Stomach (tissue), 19 donors: ENCODE measurements at places on chromosomes 13 and 19. TPM values are rescaled to one million over a fixed set of nuclear protein-coding genes. Genes with fewer than 3 reads are reported as not detected.

Gene CEACAM16
- polyA plus RNA-seq: not detected

Gene ZNF136
- polyA plus RNA-seq: 3.4 TPM

Gene FUZ
- 17.6 TPM for polyA plus RNA-seq

Gene FFAR1
- polyA plus RNA-seq: not detected

Gene ATP7B
- 1.5 TPM for polyA plus RNA-seq

Gene ARMC6
- polyA plus RNA-seq: 17.4 TPM

Gene NLRP9
- not detected for polyA plus RNA-seq

Gene LGI4
- polyA plus RNA-seq: 10.4 TPM

Gene PSG11
- polyA plus RNA-seq: not detected

Gene FRY
- polyA plus RNA-seq: 12.8 TPM

Gene GRIN2D
- 0.06 TPM for polyA plus RNA-seq

Gene PSG6
- not detected for polyA plus RNA-seq

DNA sequence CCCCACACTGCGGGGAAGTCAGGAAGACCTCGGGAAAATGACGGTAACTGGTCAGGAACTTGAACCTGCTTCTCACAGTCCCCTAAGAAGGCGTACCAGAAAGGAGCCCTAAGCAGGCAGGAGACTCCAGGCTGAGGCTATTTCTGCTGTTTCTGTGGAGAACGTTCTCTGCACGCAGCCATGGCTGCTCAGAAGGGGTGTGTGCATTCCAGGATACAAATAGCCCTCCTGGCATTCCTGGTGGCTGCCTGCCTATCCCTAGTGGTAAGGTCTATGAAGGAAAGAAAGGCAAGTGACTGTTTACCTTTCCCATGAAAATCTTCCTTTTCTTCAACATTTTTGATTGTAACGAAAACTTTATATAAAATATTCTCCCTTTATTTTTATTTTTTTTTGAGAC is 2.5 kb downstream of the SGCG start:
- no peak for DNase-seq

GRCh38 chr13:86403181-86403580 is 604.0 kb upstream of the SLITRK6 start:
- DNase-seq: no peak

- DNase-seq: no peak
These were observed 19.3 kb upstream of the CEACAM20 start for GRCh38 chr19:44548736-44549135.

- DNase-seq: no peak
These were observed 70.6 kb upstream of the C13orf46 start for GRCh38 chr13:114044486-114044885.

GRCh38 chr13:110127986-110128511 is 178.9 kb downstream of the COL4A1 start:
- DNase-seq: no peak

DNA sequence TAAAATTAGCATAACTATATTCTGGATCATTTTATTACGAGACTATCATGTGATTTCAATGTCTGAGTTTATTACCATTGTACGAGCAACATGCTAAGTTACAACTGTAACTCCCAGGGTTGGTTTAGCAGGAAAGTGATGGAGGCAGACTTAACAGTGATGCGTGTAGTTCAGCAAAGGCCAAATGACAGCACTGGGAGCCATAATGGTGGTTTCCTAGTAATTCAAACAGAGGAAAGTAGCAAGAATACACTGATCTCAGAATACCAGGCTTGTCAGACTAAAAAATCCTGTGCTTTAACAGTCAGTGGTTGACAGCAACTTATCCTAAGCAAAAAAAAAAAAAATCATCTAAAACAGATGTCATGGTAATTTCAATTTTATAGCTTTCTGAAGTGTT is 229.6 kb downstream of the KLF12 start:
- DNase-seq: no peak

DNA sequence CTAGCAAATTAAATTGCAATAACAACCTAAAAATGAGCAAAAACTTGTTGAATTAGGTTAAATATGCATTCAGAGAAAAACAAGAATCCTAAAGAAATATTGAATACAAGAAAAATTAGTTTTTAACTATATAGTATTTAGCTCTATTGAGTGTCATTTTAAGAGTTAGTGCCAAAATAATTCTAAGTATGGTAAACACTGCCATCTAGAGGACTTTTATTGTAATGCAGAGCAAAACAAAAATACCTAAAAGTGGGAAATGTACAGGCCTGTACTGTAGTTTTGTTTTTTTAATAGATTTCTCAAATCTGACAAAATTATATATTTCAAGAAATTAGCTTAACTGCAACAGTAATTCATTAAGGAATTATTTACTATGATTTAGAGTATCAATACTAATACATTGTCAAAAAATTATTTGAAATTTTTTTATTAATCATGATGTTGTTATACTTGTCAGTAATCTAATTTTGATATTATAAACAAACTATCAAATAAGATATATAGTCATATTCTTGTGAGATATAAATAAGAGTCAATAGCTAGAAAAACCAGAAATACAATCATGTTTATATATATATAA is 8.2 kb upstream of the PCDH9 start:
- DNase-seq: peak; percentile 57

- no peak for DNase-seq
These were observed 146.6 kb downstream of the RNF17 start for GRCh38 chr13:24910502-24911132.

DNA sequence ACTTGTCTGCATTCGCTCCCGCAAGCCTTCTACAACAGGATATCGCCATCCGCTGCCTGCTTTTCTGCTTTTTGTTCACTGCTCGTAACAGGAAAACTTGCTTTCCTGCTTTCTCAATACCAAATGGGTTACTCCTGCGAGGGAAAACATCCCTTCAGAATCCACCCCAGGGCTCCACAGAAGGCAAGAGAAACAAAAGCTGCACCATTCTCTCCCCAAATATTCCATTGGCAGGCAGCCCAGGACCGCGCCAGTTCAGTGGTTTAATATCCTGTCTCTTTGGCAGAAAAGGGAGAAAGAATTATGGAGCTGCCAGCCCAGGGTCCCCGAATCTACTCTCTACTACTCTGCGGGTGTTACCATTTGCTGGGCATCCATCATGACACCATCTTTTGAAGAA is 84.7 kb upstream of the DOCK9 start:
- DNase-seq: peak; percentile 53

DNA sequence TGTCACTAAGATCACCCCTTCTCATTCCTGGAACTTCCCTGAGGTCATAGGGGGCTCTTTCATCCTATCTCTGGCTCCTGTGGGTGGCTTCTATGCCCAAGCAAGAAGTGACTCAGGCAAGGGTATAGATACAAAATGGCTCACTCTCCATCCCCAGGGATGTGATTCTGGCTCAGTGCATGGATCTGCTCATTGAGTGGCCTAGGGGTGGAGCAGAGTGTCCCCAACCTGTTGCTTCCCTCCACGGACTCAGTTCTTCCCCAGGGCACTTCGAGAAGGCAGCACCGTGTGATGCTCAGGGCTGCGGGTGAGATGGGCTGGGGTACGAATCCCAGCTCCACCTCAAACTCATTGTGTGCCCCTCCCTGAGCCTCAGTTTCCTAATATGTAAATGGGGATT is 136.4 kb downstream of the PTPRS start:
- no peak for DNase-seq

GRCh38 chr13:46580362-46580839 is 27.4 kb downstream of the LRCH1 start:
- DNase-seq: no peak

- DNase-seq: no peak
These were observed 208.7 kb downstream of the EFNB2 start for GRCh38 chr13:106326751-106327150.

- no peak for DNase-seq
These were observed 506.7 kb upstream of the NBEA start for GRCh38 chr13:34435338-34435737.

- no peak for DNase-seq
These were observed 230.6 kb downstream of the MTUS2 start for GRCh38 chr13:29050719-29051118.

DNA sequence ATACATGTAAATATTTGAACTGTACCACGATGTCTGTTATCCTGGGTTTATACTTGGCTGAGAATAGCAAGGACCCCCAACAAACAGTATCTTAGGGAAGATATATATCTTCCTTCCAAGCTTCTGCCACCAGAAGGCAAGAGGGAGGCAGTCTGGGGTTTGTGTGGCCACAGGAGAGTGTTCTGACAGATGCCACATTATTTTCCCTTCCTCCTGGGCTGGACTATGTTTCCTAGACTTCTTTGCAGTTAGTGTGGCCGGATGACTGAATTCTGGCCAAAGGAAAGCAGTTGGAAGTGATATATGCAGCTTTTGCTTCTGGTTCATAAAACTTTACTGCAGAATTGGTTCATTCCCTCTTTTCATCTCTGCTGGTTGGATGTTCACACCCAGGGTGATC is 39.9 kb upstream of the TMTC4 start:
- DNase-seq: no peak

GRCh38 chr19:15964231-15964630 is 15.4 kb downstream of the OR10H4 start:
- no peak for DNase-seq

GRCh38 chr19:28880735-28881401 is 332.1 kb downstream of the UQCRFS1 start:
- no peak for DNase-seq

DNA sequence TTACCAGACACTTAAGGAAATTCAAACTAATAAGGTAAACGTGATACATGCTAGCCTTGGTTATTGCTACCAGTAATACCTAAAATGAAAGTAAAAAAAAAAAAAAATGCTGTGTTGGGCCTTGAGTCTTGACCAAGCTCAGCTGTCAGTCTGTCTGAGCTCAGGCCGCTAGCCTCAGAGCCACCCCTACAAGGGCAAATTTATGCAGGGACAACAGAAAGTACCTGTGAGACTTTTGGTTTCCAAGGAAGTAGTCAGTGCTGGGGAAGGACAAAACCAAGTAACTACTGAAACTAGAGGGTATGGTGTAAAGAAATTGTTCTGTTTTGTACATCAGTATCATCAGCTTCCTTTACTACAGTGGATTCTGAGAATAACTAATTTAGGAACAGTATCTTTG is 134.3 kb upstream of the SLITRK5 start:
- DNase-seq: no peak

GRCh38 chr19:11379857-11380350 is 4.2 kb downstream of the EPOR start:
- DNase-seq: no peak

GRCh38 chr19:47540748-47541147 is 25.9 kb upstream of the NAPA start:
- DNase-seq: no peak

- DNase-seq: peak; percentile 50
These were observed 16.9 kb upstream of the F2RL3 start for GRCh38 chr19:16871871-16872270.

- peak; percentile 23 for DNase-seq
These were observed 88.1 kb downstream of the ZDHHC20 start for GRCh38 chr13:21371011-21371410.

DNA sequence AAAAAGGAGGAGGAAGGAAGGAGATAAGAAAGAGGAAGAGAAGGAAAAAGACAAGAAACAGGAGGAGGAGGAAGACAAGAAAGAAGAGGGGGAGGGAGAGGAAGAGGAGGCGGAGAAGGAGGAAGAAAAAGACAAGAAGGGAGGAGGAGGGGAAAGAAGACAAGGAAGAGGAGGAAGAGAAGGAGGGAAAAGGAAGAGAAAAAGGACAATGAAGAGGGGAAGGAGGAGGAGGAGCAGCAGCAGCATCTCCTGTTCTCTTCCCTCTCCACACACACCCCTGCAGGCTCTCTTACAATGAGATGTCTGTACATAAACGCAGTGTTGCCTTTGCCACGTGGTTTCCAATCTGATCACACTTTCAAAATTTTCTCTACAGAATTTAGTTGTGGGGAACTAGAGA is 66.6 kb downstream of the RUBCNL start:
- no peak for DNase-seq

- DNase-seq: no peak
These were observed 29.0 kb upstream of the SLITRK6 start for GRCh38 chr13:85828094-85828684.

DNA sequence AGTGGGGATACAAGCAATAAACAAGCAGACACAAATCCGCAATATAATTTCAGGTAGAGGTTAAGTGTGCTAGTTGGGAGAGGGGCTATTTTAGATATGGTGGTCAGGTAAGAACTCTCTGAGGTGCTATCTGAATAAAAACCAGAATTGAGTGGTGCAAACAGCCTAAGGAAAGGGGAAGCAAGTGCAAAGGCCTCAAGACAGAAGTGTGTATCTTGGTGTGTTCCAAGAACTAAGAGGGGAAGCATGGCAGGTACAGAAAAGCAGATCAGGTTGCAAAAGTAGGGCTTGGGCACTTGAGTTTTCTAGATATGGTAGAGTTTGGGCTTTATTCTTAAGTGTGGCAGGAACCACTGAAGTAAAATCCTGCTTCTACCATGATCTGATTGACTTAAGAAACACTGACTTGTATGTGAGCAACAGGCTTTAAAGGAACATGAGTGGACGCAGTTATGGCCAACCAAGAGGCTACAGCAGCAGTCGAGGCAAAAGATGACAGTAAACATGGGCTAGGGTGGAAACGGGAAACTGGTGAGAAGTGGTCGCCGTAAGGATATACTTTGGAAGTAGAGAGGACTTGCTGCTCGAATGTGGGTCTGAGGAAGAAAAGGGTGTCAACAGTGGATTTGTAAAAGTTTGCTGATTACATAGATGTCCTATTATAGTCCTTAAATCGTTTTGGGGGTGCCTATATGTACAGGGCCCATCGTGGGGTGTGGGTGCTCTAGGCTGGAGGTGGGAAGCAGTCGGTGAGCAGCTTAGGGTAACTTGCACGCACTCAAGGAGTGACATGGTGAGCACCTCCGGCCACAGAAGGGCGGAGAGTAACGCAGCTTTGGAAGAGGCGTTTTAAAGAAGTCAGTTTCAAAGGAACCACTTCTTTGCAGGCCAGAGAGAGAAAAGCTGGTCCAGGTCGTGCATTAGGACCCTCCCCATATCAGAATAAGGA is 677 bp downstream of the TGDS start:
- DNase-seq: peak; percentile 34

- DNase-seq: no peak
These were observed 128.0 kb upstream of the GPR12 start for GRCh38 chr13:26888632-26889031.
